ENCODE measurements at places on chromosomes 3 and 15.

GRCh38 chr15:86041399-86041798 lies 38.3 kb upstream of the AGBL1 start:
- no peak for DNase-seq

DNA sequence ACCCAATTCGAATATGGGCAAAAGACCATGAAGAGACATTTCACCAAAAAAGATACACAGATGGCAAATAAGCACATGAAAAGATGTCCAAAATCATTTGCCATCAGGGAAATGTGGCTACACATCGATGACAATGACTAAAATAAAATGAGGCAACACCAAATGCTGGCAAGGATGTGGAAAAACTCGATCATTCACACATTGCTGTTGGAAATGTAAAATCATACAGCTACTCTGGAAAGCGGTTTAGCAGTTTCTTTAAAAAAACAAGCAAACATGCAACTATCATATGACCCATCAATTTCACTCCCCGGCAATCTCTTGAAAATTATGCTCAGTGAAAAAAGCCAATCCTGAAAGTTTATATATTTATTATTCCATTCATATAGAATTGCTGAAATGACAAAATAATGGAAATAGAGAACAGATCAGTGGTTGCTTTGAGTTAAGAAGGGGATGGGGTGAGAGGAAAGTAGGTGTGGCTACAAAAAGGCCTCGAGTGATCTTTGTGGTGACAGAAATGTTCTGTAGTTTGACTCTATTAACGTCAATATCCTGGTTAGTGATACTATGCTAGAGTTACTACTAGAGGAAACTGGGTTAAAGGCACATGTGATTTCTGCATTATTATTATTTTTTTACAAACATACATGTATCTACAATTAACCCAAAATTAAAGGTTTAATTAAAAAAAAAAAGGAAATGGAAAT lies 45.0 kb downstream of the DLG1 start:
- DNase-seq = no peak

- DNase-seq = no peak
These were observed 50.0 kb downstream of the PPARG start for GRCh38 chr3:12338595-12339546.

GRCh38 chr3:70716832-70717231 lies 404.4 kb upstream of the MDFIC2 start:
- peak; percentile 62 for DNase-seq

- DNase-seq = peak; percentile 69
These were observed 885 bp downstream of the EFCC1 start for GRCh38 chr3:129001806-129002572.

GRCh38 chr15:69852482-69852881 lies 245.2 kb downstream of the TLE3 start:
- no peak for DNase-seq

GRCh38 chr3:150311156-150311555 lies 96.9 kb upstream of the TSC22D2 start:
- DNase-seq = no peak

DNA sequence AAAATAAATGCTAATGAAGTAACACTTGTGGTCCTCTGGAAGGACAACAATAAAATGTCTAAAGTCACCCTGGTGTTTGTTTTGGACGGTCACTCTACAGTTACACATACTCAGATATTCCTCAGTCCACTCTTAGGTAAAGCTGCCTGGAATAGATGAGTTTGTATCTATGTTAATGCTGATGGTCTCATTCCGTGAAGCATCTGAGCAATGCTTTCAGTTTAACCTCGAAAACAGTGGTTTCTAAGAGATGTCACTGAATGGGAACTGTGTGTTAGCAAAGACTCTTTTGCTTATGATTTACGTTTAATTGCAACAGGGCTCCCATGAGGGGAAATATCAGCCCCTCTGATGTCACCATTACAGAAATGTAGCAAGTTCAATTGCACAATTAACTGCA lies 49.1 kb downstream of the FBN1 start:
- DNase-seq = no peak

- DNase-seq = no peak
These were observed 93.7 kb upstream of the DPPA4 start for GRCh38 chr3:109430911-109431563.

DNA sequence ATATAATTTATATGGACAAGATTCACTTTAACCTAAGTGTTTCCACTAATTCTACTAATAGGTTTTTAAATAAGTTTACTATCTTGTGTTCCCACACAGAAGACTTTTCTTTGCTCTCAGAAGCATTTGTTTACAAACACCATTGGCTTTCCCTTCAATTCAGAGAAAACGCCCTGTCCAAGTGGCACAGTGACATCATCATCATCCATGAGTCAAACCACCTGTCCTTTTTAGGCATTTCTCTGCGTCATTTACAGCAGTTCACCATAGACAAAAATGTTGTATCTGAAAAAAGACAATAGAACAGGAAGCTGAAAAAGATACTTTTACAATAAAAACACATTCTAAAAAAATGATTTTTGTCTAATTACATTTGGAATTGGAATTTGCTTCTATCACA lies 9.3 kb upstream of the BCL2L10 start:
- DNase-seq = no peak

GRCh38 chr3:126394179-126394976 lies at the start of gene CFAP100:
Gene CFAP100 (plus strand): TSS chr3:126394909. CDS start chr3:126396001, 1,092 bp downstream.
- DNase-seq = peak; percentile 27
